ENCODE measurements at places on chromosomes 3 and 15.
A peak's percentile ranks its signal among the peaks of the same experiment; 100 is the strongest.

DNA sequence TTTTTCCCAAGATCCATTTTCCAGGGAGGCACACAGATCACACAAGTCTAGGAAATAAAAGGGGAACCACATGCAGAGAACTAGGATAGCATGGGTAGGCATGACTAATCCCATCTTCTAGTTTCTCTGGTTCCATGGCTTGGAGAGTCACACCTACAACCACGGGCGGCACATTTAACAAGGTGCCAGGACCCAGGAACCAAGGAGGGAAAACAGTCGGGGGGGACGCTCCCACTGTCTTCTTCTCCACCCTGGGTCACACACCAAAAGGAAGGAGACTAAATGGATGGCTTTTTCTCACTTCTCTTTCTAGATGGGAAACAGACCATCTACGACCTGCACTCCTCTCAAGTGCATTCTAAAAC, 4.6 kb upstream of the SMCO1 start:
- no peak overlapping the region for H3K4me3 ChIP-seq
- no peaks in the 10 kb centered on the region for H3K36me3 ChIP-seq
- H3K27ac ChIP-seq: no peak overlapping the region

DNA sequence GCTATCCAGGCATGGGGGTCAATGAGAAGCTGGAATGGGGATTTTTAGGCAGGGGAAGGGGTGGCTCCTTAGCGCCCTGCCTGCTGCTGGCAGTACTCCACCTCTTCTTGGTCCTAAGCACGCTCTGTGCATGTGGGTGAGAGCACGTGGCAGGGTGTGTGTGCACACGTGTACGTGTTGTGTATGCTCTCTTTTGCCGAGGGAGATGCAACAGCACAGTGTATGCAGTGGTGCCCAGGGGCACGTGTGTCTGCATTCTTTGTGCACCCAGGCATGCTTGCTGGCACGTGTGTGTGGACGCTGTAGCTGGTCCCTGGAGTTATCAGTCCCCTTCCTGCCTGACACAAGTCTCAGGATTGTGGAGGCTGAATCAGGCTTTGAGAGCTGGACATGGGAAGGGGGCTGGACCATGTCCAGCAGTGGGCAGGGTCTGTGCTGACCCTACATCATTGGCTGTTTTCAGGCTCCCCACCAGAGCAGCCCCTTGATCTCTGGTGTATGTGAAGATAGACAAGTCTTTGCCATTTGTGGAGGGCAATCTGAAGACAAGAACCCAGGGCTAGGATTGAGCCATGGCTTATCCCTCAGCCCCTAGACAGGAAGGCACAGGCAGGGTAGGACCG, 1.9 kb upstream of the CAMKV start:
- H3K4me3 ChIP-seq: no peak overlapping the region
- peaks cover 23% of the 10 kb centered on the region for H3K4me1 ChIP-seq
- H3K27me3 ChIP-seq: peaks cover 27% of the 10 kb centered on the region
- H3K27ac ChIP-seq: no peak overlapping the region
- no peak for DNase-seq
- H3K36me3 ChIP-seq: no peaks in the 10 kb centered on the region

- no peak overlapping the region for H3K27ac ChIP-seq
- no peaks in the 10 kb centered on the region for H3K27me3 ChIP-seq
- H3K4me1 ChIP-seq: no peaks in the 10 kb centered on the region
- peak; percentile 12 for DNase-seq
Measured at GRCh38 chr3:87900061-87900460, 158.7 kb downstream of the CGGBP1 start.

GRCh38 chr3:35638980-35639253, 408 bp upstream of the ARPP21 start:
- DNase-seq: no peak
- no peaks in the 10 kb centered on the region for H3K4me1 ChIP-seq
- no peak overlapping the region for H3K27ac ChIP-seq
- H3K4me3 ChIP-seq: peak overlapping the region; percentile 58
- no peaks in the 10 kb centered on the region for H3K36me3 ChIP-seq

GRCh38 chr3:178707311-178708031, 171.2 kb downstream of the KCNMB2 start:
- no peaks in the 10 kb centered on the region for H3K36me3 ChIP-seq
- no peak for DNase-seq
- no peak overlapping the region for H3K27ac ChIP-seq
